Endodermal cell (in vitro differentiated cells): ENCODE measurements at places on chromosomes 1 and 21.

GRCh38 chr1:226589008-226589733 lies 40.6 kb downstream of the STUM start:
- DNase-seq = no peak

DNA sequence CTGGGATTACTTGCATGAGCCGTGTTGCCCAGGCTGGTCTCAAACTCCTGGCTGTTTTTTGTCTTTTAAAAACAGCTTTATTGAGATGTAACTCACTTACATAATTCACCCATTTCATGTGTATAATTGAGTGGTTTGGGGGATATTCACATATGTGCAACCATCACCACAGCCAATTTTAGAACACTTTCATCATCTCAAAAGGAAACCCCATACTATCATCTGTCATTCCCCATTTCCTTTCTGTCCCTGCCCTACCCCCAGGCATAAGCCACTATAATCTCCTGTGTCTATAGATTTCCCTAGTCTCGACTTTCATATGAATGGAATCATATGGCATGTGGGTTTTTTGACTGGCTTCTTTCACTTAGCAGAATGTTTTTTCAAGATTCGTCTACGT lies 43.3 kb downstream of the GPR137B start:
- no peak for DNase-seq

- DNase-seq = no peak
Measured at GRCh38 chr1:238568735-238569134, 678.0 kb upstream of the ZP4 start.

DNA sequence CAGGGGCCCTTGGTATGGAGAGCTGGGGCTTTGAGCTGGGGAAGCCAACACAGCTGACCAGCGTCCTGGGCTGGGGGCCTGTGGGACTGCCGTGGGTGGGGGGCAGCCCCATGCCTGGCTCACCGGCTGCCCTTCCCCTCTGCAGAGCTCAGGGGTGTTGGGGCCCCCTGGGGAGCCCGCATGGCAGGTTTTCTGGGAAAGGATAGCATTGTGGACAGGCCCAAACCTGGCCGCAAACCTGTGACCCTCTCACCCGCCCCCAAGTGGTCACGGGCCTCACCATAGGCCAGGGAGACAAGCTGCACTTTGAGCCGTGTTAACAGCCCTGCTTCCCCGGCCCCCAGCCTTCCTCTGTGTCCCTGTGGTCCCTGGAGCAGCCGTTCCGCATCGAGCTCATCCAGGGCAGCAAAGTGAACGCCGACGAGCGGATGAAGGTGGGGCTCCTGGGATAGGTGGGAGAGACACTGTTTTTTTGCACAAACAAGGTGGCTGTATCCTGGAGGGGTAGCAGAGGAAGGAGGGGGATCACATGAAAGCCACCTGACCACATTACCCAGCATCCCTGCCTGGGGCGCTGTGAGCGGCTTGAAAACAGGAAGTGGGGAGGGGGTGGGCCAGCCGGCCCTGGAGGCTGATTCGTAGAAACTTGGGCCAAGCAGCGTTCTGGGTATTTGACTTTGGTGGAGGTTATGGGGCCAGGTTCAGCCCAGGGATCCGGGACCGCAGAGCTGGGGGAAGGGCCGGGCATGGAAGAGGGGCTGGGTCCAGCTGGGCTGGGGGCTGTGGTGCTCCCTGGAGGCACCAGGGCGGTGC lies 65.9 kb downstream of the PIK3CD start:
- DNase-seq = peak; percentile 87

- peak; percentile 91 for DNase-seq
Measured at GRCh38 chr1:235650341-235651169, 971 bp upstream of the GNG4 start.

- DNase-seq = no peak
Measured at GRCh38 chr1:20010016-20010415, 30.6 kb upstream of the PLA2G2A start.

DNA sequence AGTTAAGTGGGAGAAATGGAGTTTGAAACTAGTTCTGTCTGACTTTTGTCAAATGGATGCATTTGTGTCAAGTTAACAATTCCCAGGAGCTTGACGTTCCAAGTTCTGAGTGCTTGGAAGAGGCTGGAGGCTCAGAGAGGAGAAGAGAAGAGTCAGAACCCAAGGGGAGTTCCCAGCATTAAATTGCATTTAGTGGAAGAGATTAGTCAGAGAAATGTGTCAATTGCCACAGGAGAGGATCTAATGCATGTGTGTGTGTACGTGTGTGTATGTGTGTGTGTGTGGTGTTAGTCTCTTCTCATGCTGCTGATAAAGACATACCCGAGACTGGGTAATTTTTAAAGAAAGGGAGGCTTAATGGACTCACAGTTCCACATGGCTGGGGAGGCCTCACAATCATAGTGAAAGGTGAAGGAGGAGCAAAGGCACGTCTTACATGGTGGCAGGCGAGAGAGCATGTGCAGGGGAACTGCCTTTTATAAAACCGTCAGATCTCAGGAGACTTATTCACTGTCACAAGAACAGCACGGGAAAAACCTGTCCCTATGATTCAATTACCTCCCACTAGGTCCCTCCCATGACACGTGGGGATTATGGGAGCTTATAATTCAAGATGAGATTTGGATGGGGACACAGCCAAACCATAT lies 101.5 kb upstream of the TMEM51 start:
- no peak for DNase-seq

GRCh38 chr1:46996659-46997281 lies 26.7 kb upstream of the CYP4X1 start:
- no peak for DNase-seq

GRCh38 chr1:86875722-86876121 lies 38.2 kb downstream of the SELENOF start:
- DNase-seq = no peak

GRCh38 chr1:54528613-54529012 lies 19.4 kb upstream of the ACOT11 start:
- no peak for DNase-seq

DNA sequence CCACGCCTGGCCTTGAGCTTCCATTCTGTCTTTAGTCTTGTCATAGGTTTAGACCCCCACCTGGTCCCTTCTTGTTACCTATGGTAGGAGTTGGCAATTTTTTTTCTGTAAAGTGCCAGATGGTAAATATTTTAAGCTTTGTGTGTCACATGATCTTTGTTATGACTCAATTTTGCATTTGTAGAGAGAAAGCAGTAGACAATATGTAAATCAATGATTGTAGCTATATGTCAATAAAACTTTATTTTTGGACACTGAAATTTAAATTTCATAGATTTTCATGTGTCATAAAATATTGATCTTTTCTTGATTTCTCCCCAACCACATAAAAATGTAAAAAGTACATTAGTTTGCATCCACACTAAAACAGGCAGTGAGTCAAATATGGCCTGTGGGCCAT lies 8.0 kb downstream of the MKNK1 start:
- DNase-seq = no peak

- DNase-seq = peak; percentile 78
Measured at GRCh38 chr1:45299981-45300668, 26.6 kb upstream of the HPDL start.

- DNase-seq = peak; percentile 98
Measured at GRCh38 chr1:154974808-154975408, 427 bp downstream of the CKS1B start.

DNA sequence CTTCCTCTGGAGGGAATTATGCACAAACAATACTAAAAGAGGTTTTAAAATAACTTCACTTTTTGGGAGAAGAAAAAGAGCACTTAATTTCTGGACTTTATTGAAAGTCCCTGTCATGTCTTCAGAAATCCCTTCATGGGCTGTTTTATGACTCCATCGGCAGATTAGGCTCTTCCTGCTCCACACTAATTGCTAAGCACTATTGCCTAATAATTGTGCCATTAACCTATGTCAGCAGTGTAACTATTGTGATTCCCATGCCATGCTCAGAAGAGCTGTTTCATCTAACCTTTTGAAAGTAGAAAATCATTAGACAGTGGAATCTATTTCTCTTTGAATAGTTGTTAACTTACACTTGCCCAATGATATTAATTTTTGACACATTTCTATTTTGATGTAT lies 489.3 kb upstream of the RUNX1 start:
- no peak for DNase-seq

DNA sequence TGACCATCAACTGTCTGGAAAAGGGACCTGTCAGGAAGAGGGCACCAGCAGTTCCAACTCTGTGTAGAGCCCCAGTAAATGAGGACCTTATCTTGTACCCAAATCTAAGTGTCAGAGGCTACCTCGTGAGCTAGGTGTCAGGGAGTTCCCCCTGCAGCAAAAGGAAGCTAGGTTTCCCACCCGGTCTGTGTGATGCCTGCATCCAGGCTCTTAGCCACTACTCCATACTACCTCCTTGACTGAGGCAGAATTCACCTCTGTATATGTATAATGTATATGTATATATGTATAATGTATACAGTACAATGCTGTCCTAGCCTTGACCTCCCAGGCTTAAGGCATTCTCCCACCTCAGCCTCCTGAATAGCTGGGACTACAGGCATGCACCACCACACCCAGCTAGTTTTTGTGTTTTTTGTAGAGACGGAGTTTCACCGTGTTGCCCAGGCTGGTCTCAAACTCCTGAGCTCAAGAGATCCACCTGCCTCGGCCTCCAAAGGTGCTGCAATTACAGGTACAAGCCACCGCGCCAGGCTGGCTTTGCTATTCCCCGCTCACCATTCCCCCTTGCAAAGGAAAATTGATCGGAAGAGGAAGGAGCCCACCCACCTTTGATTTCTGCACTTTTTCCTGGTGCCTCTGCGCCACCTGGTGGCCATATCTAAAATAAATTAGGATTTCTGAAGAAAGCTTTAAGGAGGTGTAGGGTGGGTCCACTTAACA lies 15.7 kb upstream of the LUZP1 start:
- peak; percentile 89 for DNase-seq

GRCh38 chr1:16118706-16119105 lies 37.2 kb downstream of the EPHA2 start:
- peak; percentile 52 for DNase-seq

DNA sequence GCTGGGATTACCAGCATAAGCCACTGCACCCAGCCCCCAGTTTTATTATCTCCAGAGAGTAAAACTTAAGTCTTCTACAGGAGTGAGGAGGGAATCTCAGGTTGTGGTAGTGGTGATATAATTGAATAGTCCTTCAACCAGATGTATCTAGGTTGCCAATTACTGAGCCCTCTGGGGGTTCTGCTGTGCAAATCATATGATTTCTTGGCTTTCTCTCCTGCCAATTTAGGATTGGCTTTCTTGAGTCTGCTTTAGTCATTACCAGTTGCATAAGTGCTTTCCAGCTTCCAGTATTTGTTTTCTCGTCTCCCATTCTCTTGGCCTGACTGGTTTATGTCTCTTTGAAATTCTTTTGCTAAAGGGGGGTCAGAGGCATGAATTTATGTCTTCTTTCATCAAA lies 11.1 kb downstream of the CPT2 start:
- no peak for DNase-seq

GRCh38 chr21:33984021-33984481 lies 68.4 kb upstream of the ATP5PO start:
- DNase-seq = no peak

DNA sequence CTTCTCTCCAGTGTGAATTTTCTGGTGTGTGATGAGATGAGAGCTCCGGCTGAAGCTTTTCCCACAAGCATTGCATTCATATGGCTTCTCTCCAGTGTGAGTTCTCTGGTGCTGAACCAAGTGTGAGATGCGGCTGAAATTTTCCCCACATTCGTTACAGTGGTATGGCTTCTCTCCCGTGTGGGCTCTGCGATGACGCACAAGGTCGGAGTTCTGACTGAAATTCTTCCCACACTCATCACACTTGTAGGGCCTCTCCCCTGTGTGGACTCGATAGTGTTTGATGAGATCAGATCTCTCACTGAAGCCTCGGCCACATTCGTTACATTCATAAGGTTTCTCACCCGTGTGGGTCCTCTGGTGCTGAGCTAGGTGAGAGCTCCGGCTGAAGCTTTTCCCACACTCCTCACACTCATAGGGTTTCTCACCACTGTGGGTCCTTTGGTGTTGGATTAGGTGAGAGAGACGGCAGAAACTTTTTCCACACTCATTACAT lies 7.4 kb downstream of the ZNF436 start:
- DNase-seq = no peak

- DNase-seq = no peak
Measured at GRCh38 chr1:94332516-94332915, 85.7 kb upstream of the ABCD3 start.

DNA sequence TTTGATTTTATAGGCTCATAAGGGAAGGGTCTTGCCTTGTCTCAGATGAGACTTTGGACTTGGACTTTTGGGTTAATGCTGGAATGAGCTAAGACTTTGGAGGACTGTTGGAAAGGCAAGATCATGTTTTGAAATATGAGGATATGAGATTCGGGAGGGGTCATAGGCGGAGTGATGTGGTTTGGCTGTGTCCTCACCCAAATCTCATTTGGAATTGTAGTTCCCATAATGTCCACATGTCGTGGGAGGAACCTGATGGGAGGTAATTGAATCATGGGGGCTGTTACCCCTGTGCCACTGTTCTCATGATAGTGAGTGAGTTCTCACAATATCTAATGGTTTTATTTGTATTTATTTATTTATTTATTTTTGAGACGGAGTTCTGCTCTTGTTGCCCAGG lies 6.9 kb upstream of the CSDE1 start:
- no peak for DNase-seq

- DNase-seq = peak; percentile 83
Measured at GRCh38 chr1:36542962-36543515, 60.3 kb upstream of the CSF3R start.

- DNase-seq = no peak
Measured at GRCh38 chr1:173688300-173688699, 18.6 kb upstream of the ANKRD45 start.

- DNase-seq = no peak
Measured at GRCh38 chr1:30919025-30919881, 10.7 kb upstream of the SDC3 start.

- no peak for DNase-seq
Measured at GRCh38 chr21:33238565-33239255, 9.0 kb downstream of the IFNAR2 start.

GRCh38 chr1:213089924-213090677 lies 39.1 kb downstream of the RPS6KC1 start:
- DNase-seq = no peak

DNA sequence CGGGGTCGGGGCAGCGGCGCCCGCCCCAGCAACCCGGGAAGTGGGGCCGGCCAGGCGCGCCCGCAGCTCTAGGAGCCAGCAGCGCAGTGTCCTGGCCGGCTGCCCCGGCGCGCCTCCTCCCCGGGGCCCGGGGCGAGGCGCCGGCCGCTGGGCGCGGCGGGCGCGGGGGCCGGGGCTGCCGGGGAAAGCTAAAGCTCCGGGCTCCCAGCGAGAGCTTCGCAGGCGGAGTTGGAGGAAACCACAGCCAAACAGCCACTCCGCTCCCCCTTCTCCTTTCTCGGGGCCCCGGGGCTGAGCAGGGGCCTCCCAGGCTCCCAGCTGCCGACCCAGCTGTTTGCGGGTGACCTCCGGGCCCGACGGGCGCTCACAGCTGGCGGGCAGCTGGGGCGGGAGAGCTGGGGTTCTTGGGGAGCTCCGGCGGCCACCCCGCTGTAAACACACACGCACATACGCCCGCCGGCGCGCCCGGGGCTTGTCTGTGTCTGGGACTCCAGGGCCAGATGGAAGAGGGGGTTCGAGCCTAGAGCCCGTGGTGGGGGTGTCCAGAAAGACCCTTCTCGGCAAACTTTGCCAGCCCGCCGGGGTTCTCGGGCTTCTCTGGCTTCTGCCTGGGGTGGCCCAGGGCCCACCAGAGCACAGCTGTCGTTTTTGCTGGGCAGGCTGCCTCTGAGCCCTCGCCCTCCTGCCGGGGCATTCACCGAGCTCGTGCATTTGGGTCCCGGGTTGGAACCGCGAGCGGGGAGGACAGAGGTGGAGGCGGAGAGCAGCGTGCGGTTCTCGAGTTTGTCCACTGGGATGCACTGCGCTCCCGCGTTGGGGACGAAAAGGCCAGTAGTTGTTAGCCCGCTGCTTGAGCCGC lies 1.5 kb downstream of the AJAP1 start:
- DNase-seq = peak; percentile 93
